Stimulated activated CD8-positive, alpha-beta memory T cell treated with anti-CD3 and anti-CD28 coated beads, Interleukin-2, amount 100 ng/mL, for 1 hour (primary cell): ENCODE measurements at places on chromosomes 5 and 9.

GRCh38 chr5:103256178-103256577, 2.4 kb upstream of the MACIR start:
- no peak for DNase-seq

GRCh38 chr9:130946766-130947617, 7.9 kb upstream of the FIBCD1 start:
- DNase-seq: no peak

DNA sequence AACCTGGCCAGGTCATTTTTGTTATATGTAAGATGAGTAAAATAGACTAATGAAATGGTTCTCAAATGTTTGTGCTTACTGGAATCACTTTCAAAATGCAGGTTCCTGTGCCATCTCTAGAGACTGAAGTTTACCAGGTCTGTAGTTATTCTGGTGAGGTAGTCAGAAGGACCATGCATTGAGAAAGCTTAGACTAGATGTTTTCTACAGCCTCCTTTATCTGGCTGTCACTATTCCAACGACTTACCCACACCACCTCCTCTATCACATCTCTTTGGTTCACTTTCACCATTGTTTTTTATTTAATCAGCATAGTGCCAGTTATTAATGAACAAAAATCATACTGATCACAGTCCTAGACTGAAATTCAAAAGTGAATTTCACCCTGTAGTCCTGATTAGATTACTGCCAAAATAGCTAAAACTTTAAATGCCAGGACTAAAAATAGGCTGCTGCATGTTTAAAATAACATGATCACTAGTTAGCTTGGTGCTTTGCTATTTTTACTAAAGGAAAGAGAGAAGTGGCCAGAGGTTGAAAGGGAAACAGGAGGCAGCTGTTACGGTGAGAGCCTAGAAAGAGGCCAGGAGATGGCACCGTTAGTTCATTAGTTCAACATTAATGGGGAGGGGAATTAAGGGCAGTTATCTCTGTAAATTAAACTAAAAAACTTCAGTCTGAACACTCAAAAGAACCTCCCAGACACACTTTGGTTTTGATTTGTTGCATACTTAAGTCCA, 13.9 kb upstream of the FNIP1 start:
- no peak for DNase-seq

DNA sequence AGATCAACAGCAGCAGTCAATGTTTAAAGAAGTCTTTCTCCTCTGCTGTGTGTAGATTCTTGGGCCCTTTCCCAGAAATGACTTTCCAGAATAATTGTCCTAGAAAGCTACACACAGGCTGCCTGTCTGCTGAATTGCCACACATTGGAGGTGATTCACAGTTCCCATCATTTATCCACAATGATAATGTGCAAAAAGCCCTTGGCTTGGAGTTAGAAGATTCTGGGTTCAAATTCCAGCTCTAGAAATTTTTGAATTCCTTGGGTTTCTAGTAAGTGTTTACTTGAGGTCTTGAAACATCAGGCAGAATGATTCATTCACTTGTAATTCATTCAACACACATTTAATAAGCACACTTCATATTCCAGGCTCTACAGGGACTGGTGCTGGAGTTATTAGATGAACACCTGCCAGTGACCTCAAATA, 28.6 kb upstream of the EPB41L4B start:
- no peak for DNase-seq

GRCh38 chr9:136604823-136605525, 57.7 kb upstream of the EGFL7 start:
- no peak for DNase-seq

DNA sequence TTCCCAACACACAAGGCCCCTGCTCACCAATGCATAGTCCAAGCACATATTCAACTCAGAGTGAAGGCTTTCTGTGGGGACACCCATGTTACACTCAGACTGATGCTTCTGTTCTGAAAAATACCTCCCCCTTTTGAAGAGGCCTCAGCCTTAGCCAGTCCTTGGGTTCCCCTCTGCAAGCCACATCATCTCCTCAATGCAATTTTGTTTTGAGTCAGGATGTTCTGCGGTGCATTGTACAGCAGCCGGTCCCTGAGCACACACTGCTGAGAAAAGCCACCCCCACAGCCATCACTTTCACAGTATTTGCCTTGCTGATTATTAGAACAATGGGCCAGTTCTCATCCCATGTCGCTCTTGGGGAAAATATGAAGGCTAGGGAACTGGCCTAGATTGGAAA, 241.2 kb downstream of the FAM114A2 start:
- no peak for DNase-seq

- DNase-seq: no peak
Observed at GRCh38 chr9:80028501-80028900, 456.7 kb downstream of the TLE4 start.

DNA sequence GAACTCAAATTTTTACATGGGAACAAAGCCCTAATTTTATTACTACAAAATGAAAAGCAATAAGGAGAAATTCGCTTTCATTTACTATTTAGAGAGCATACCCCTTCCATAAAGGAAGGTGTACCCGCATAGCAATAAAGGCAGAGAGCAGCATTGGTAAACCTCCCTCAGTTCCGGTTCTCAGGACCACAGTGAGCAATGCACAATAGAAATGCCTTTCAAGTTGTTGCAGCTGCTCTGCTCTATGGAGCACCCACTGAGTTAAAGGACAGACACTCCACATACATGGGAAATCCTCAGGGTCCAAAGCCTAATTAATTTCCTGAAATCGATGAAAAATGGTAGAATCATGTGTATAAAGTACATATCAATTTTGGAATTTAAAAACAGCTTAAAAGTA, 89.9 kb upstream of the MPDZ start:
- DNase-seq: no peak

DNA sequence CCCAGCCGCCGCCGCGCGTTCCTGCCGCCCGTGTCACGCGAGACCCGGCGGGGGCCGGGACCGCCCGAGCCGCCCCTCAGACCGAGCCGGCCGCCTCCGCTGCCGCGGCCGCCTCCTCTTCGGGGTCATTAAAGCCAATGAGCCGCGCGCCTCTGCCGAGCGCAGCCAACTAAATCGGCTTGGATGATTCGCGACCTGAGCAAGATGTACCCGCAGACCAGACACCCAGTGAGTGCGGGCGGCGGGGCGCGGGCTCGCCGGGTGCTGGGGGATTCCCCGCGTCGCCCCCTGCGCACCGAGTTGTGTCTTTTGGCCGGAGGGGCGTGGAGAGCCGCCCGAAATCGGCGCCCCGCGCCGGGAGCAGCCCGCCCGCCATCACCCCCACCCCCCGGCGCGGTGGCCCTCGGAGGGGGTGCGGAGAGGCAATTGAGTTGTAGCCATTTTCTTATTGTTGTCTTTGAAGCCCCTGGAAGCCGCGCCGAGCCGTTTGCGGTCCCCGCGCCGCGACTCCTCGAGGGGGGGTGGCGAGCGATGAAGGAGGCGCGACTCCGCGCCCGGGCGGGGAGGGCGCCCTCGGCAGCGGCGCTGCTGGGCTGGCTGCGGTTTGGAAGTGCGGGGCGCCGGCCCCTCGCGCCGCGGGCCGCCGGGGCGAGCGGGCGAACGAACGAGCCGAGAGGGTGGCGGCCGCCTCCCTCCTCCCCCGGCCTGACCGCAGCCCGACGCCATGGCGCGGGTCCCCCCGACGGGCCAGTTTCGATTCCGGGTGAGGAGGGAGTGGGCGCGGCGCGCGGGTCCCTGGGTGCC, 1.0 kb downstream of the TLE4 start:
- no peak for DNase-seq

DNA sequence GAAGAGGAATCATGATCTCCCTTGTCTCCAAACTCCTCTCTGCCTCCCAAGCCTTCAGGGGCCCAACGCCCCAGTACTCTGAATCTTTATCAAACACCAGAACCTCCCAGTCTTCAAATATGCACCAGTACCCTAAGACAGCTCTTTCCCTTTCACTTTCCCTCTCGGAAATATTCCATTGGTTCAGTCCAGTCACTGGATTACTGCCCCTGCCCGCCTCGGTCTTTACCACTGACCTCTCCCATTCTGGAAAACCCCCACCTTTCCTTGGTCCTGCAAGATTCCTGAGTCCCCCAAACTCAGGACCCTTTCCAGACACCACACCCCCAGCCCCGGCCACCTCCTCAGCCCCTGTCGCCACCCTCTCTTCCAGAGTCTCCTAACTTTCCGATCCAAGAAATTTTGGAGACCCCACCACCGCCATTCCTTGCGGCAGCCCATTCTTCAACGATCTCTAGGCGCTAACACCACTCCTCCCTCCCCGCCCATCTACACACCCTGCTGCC, 674 bp downstream of the C5orf15 start:
- no peak for DNase-seq

DNA sequence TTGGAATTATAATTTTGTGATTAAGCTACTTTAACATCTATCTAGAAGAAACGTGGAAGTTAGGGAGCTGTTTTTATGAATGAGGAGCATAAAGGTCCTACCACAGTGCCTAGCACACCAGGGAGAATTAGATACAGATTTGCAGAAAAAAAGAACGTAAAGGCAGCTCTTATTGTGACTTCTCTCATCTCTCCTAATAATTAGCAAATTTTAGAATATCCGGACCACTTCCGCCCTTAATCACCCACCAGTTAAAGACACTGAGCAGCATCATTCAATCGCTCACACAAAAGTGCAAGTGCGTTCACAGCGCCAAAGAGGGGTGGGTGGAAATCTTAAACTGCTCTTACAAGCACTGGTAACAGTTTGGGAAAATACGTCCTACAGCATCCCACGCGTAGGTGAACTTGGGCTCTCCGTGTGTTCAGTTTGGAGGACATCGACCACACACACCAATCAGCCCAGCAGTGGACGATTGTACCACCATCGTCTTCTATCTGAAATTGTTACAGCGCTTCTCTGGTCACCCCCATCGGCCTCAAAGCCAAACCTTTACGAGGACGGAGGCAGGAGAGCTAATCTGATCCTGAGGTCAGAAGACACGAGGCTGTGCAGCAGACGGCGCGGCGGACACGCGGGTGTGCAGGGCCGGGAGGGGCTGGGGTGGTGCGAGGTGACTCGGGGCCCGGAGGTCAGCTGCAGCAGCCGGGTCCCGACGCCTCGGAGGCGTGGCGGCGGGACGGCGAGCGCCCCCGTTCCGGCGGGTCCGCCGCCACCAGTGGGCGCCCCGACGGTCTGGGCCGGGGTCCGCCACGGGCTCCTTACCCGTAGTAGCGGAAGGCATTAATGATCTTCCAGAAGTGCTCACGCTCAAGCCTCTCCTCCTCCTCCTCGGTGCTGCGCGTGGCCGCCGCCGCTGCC, 646 bp downstream of the CARNMT1 start:
- peak; percentile 6 for DNase-seq

DNA sequence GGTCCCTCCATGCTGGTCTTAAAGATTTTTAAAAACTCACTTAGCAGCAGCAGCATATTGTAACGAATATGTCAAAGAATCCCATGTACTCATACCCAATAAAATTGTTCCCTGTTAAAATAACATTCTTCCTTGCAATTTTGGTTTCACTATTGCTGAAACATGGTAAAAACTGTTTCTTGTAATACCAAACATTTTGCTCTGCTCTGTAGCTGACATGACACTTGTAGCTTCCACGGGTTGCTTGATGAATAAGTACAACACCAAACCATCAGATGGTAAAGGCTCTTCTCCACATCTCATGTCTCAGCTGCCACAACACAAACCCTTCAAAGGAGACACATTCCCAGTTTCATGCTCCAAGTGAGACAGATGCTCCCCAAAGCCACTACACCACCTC, 180.7 kb upstream of the PTGER4 start:
- no peak for DNase-seq

DNA sequence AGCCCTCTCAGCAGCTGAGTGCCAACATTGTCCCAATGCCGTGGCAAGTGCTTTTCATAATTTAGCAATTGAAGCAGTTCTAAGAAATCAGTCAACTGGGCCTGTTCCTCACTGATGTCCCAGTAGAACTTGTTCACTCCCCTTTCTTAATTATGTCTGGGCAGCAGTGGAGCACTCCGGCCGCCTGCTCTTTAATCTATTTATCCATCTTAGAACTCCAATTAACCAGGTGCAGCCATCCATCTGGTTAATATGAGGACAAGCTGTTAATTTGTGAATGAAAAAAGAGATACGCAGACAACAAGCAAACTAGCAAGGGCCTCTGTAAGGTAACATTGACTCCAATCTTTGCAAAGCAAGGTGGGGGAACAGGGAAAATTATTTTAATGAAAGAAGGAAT, 39.4 kb downstream of the MAT2B start:
- no peak for DNase-seq

GRCh38 chr5:124735169-124735858, 11.1 kb downstream of the ZNF608 start:
- DNase-seq: no peak

DNA sequence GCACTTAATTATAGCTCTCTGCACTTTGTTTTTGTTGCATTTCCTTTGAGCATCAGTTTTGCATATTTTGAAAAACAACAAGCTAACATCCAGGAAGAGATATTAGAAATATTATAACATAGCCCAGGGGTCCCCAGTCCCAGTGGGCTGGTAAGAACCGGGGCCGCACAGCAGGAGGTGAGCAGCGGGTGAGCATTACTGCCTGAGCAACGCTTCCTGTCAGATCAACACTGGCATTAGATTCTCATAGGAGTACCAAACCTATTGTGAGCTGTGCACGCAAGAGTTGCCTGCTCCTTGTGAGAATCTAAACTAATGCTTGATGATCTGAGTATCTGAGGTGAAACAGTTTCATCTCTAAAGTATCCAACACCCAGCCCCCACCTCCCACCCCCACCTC, 675.9 kb upstream of the ZNF608 start:
- DNase-seq: no peak

GRCh38 chr9:517993-518392, 303.3 kb downstream of the DOCK8 start:
- no peak for DNase-seq

DNA sequence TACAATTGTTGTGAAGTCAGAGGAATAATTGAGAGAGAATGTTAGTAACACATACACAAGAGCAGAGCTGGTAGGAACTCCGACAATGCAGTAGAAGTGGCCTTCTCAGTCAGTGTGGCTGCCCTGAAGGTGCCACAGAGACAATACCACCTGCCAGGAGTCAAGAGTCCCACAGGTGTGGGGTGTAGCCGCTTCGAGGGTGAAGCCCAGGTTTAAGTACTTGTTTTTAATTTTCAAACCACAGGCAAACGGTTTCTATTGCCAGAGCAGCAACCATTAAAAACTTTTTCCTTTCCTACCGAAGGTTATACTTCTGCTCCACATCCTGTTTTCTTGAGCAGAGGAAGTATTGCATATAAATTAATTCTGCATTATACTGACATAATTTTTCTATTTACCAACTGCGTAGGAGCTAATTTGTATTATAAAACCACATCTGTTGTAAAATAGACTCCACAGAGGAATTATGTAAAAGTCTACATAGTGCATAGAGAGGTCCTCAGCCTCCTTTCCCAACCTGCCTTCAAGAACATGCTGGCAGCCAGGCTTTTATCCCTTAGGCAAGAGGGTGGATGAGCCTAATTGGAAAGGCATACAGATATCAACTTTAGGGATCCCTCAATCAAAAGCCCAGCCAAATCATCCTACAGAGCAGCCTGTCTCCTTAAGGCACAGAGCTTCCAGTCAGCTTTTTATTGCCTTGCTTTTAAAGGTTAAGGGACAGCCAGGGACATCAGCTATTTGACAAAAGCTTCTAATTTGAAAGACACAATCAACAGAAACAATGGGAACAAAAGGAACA, 12.9 kb upstream of the ACTBL2 start:
- no peak for DNase-seq

GRCh38 chr5:107474716-107475489, 195.8 kb downstream of the EFNA5 start:
- DNase-seq: no peak
